ENCODE measurements at places on chromosomes 6 and 20.

GRCh38 chr6:15947923-15948322, 181.0 kb upstream of the MYLIP start:
- no peak for DNase-seq

DNA sequence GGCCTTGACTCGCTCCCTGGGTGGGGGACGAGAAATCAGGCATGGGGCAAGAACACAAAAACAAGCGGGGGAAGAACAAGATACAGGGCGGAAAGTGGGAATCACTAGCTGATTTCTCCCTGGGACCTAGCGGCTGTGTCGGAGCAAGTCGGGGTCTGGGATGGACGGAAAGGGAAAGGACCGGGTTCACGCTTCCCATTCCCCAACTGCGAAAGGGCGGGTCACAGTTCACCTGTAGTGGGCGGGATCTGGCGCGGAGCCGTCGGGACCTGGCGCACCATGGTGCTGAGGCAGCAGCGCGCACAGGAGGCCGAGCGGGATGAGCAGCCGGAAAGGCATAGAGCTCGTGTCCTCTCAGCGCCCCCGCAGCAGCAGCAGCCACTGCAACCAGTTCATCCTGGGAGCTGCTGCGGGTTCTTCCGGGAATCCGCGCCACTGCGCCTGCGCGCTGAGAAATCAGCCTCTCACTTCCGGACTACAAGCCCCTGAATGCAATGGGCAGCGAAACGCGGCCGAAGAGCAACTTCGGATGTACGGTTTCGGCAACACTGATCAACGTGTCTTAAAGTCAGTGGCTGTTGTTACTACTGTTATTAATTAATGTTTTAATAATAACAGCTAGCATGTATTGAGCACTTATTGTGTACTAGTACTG, at the start of gene EDEM2:
Gene EDEM2 (minus strand): TSS at position 417 of the 655 bp plus-strand sequence. CDS start 78 bp downstream, at position 339.
- DNase-seq, result peak; percentile 96

DNA sequence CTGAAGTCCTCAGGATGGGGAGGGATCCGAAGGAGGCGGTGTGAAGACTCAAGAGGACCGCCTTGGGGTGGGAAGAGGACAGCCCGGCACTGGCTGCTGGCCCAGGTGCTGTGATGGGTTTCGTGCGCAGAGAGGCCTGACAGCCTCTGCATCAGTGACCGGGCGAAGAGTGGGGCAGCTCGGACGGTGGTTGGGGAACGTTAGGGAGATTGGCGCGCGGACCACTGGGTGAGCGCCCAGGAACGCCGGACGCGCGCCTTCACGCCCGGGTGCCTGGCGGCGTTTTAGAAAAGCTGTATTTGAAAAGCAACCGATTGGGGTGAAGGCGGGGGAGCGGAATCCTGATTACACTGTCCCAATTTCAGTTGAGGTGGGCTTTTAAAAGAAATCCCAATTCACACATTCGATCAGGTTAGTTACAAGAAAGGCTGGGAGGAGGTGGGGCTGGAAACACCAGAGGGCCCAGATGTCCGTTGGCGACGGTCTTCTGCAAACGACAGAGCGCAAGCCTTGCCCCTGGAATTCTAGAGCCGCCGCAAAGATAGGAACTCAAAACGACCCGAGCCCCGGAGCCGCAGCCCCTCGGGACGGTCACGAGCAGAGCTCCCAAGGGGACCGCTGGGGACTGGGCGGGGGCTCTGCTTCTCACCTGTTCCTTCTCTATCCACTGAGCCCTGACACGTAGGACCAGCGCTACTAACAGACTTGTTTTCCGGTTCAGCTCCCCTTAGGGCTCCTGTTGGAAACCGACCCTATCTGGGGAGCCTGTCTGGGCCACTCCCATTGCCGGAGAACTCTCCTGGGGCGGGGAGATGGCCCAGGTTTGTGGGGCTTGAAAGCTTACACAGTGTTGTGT, 8.5 kb upstream of the TRIM40 start:
- DNase-seq, result no peak

- DNase-seq, result no peak
These were observed 60.6 kb upstream of the ATXN1 start for GRCh38 chr6:16821834-16822264.

GRCh38 chr20:9388160-9388812, 126.1 kb upstream of the LAMP5 start:
- DNase-seq, result no peak

All from putamen (tissue), 1 donor.